ENCODE measurements at places on chromosomes 11 and 22.

- no peak for DNase-seq
Measured at GRCh38 chr11:10498022-10498400, 42.9 kb downstream of the AMPD3 start.

DNA sequence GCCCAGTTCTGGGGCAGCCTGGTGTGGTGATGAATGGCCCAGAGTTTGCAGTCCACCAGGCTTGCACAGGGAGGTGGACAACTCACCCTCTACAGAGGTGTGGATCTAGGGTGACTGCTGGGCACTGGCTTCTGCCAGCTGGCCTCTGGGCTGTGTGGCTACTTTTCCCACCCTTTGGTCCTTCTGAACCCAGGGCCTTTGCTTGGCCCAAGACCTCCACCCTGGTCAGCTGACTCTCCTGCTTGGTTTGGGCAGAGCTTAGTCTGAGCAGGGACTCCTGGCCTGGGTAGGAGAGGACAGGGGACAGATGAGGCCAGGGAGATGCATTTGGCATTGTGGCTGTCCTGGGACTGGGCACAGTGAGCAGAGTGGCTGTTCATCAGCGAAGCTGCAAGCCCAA lies 83.0 kb upstream of the SHANK2 start:
- DNase-seq, result no peak

- DNase-seq, result no peak
Measured at GRCh38 chr11:78708388-78708787, 133.7 kb upstream of the NARS2 start.

- peak; percentile 40 for DNase-seq
Measured at GRCh38 chr11:105948918-105949590, 73.0 kb downstream of the MSANTD4 start.

DNA sequence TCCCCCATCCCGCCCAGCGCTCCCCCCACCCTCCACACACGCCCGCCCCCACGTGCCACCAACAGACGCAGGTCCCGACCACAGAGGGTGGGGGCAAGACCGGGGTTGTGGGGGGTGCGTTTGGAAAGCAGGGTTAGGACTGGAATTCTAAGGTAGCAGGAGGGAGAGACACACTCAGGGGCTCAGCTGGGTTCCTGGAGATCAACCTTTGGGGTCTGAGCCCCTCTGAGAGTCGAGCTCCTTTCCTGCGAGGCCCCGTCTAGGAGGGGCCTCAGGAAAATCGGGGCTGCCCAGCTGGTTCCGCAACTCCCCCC lies 429 bp downstream of the PGGHG start:
- DNase-seq, result no peak

- peak; percentile 83 for DNase-seq
Measured at GRCh38 chr11:71563406-71563805, 2.0 kb upstream of the KRTAP5-10 start.

GRCh38 chr22:37269936-37270678 lies 12.2 kb upstream of the CYTH4 start:
- DNase-seq, result no peak

DNA sequence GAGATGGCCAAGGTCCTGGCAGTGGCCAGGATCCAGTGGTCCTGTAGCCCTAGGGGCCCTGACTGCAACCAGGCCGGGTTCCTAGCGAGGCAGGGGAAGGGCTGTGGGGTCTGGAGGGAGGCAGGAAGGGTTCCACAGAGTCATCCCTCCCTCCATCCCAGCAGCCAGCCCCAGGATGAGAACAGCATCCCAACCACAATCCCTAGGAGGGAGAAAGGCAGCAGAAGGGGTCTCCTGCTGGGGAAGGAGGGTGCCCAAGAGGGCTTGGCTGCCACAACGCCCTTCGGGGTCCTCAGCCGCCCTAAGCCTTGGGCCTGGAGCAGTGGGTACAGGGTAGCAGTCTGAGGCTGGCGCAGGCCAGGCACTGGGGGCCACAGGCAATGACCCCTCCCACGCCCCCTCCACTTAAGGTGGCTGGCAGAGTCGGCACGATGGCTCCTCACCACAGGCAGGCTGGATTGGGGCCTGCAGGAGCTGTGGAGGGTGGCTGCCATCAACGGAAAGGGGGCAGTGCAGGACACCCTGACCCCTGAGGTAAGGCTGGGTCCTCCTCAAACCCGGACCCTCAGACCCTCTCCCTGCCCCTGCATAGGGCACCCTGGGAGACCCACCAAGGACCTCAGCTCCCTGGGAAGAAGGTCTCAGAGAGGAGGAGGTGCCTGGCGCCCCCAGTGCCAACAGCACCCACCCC lies 7.2 kb downstream of the SLC22A12 start:
- no peak for DNase-seq

GRCh38 chr11:77821349-77821851 lies 456 bp downstream of the AAMDC start:
- peak; percentile 45 for DNase-seq

DNA sequence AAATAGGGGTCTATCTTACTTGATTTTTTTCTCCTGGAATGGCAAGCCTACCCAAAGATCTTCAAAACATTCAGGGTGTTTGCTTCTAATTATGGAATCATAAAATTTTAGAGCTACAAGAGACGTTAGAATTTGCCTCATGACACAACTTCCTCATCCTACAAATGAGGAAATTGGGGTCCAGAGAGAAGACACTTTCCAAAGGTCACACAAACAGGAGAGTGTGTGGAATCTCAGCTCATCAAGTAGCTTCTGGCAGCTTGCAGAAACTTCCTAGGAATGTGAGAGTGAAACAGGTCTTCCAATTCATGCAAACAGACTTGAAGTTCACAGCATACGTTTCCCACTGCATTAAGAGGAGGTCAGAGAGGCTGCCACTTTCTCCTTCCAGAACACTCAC lies 976.0 kb downstream of the OPCML start:
- DNase-seq, result no peak

GRCh38 chr11:87456499-87456898 lies 418.8 kb downstream of the TMEM135 start:
- DNase-seq, result no peak

- no peak for DNase-seq
Measured at GRCh38 chr11:109998921-109999320, 94.3 kb upstream of the ZC3H12C start.

- peak; percentile 76 for DNase-seq
Measured at GRCh38 chr11:33476945-33477606, 219.9 kb downstream of the HIPK3 start.

DNA sequence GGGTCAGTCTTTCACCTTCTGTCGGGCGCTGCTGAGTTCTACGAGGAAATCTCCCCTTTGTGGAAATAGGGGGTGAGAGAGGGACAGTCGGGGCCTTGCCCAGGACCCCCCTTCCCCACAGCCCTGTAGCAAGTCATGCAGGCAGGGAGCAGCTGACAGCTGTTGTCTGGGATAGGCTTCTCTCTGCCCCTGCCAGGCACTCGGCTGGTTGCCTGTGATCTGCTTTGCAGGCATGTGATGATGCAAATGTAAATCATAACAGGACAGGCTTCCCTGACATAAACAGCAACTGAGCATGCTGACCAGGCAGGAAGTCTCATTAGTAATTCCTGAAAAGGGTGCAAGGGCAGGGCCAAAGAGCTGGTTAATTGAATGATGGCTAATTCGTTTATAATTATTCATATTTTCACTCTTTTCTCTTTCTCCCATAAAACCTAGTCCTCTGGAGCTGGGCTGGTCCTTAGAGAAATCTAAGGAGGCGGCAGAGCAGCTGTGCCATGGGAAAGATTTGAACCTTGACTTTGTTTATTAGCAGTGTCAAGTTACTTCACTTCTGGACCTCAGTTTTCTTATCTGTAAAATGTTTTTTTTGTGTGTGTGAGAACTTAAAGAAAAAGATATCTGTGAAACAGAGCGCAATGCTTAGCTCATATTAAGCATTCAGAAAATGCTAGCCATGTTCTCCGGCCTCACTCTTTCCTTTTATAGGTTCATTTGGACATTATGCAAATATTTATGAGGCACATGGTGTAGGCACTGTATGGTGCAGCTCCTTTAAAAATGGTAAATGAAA lies 129.7 kb downstream of the LDLRAD3 start:
- peak; percentile 95 for DNase-seq

GRCh38 chr22:35039625-35040024 lies 26.3 kb upstream of the ISX start:
- no peak for DNase-seq

DNA sequence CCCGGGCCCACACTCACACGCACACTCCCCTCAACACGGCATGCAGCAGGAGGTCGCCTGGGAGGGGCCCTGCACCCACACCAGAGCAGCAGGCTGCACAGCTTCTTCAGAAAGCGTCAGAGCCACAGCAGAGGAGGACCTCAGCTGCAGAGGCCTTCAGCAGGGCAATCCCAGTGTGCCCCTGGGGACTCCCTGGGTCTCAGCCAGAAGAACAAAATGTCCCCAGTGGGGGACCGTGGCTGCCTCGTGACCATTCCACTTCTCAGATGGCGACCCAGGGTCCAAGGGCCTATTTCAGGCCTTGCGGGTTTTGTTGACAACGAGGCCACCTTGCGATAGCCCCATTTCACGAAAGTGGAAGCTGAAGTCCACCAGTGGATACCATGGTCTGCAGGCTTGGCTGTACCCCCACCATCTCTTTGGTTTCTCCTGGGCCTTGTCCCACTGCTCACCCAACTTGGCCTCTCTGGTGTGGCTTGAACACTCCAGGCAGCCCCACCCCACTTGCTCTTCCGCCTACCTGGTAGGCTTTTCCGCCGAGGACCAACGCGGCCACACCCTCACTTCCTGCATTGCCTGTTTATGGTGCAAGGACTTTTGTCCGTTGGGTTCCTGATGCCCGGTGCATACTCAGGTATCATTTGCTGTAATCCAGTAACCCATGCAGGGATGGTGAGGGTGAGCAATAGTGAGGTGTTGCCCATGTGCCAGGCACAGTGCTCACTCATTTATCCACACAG lies 38.1 kb downstream of the MB start:
- no peak for DNase-seq

DNA sequence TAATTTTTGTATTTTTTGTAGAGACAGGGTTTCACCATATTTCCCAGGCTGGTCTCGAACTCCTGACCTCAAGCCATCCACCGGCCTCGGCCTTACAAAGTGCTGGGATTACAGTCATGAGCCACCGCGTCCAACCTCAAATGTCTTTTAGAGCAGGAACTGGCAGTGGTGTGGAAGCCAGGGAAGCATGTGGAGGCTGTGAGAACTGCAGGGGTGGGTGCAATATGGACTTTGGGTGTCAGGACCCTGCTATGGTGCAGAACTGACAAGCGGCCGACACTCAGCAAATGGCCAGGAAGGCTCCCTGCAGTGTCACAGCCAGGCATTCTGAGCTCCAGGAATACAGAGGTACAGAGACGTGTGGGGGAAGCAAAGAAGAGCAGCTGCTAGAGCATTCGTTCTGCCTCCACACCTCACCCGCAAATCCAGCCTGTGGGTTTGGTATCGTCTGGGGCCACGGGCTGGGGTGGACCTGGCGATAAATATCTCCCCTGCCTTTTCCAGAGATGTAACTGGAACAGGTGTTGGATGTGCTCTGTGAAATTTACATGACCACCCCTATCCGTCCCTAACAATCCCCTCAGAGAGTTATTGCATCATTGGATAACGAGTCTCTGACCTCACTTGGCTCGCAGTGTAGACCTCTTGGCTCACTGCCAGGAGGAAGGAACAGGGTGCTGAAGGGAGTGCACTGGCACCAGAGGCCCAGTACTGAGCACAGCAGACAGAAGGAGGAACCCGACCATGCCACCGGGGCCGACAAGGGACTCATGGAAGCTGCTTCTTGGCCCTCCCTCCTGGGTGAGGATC lies 624.7 kb upstream of the B3GAT1 start:
- no peak for DNase-seq

DNA sequence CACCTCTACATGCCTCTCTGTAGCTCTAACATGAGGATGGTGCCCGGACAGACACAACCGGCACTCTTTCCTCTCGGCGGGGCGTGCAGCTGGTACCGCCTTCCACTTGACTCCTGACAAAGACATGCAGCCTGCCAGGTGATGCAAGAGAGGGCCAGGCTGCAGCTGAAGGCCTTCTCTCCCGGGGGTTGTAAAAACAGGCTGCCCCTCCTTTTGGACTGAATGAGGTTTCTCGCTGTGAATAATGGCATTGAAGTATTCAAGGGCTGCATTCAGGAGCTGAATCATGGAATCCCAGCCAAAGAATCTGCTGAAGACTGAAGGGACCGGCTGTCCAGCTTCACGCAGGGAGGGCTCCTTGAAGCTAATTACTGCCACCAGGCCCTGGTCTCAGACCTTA lies 110.9 kb downstream of the GALNT18 start:
- DNase-seq, result no peak

GRCh38 chr22:23816156-23816976 lies 22.4 kb downstream of the DERL3 start:
- no peak for DNase-seq

- DNase-seq, result no peak
Measured at GRCh38 chr11:86234831-86235461, 9.6 kb upstream of the EED start.

GRCh38 chr22:36411589-36412258 lies 24.0 kb upstream of the MYH9 start:
- DNase-seq, result no peak

DNA sequence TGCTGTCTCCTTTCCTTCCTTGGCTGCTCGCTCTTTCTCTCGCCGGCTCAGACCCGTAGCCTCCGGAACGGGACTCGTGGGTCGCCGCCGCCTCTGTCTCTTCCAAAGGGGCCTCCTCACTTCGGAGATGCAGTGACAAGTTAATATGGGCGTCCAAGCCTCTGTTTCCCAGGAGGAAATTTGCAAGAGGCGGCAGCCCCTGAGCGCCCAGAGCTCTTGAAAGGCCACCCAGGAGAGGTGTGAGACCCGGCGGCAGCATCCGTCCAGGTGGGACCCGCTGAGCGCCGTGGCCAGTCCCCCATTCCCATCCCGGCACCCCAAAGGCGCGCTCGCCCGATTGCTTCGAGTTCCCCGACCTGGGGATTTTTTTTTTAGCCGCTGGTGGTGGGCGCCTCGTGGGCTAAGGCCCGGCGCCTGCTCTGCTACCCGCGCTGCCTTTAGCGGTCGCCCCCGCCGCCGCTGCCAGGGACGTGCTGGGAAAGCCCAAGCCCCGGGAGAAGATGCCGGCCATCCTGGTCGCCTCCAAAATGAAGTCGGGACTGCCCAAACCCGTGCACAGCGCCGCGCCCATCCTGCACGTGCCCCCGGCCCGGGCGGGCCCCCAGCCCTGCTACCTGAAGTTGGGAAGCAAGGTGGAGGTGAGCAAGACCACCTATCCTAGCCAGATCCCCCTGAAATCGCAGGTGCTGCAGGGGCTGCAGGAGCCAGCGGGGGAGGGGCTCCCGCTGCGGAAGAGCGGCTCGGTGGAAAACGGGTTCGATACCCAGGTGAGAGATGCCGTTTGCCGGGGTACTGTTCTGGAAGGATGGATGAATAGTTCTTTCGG lies 772 bp downstream of the NAV2 start:
- peak; percentile 26 for DNase-seq

DNA sequence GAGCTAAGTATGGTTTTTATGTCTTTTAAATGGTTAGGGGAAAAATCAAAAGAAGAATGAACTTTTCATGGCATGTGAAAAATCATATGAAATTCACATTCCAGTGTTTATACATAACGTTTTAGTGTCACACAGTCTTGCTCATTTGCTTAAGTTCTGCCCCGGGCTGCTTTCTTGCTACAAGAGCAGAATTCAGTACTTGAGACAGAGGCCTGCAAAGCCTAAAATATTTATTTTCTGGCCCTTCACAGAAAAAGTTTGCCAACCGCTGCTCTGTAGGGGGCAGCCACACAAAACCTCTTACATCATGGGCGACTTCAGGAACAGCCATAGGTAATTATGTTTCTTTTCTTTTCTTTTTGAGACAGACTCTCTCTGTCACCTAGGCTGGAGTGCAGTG lies 1.0 kb upstream of the ATG2A start:
- DNase-seq, result peak; percentile 70

All from iris pigment epithelial cell (primary cell).